ENCODE measurements at places on chromosomes 2 and 18.

DNA sequence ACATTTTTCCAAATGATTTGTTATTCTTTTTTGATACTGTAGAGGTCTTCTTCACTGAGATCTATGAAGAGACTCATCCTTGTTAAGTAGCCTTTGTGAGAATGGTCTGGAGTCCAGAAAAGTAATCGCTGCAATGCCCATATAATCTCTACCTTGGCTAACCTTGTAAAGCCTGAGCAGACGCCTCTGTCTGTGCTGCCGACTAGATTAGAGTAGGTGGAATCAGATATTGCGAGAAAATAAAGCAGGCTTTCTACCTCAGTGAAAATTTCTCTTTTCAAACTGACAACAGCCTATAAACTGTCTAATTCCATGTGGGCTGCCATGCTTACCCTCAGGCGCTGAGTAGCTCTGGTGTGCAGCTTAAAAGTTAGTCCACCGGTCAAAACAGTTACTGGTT, 17.5 kb upstream of the CERS6 start:
- no peak for DNase-seq

GRCh38 chr2:60586081-60586480, 32.6 kb upstream of the BCL11A start:
- no peak for DNase-seq

GRCh38 chr2:218051903-218052302, 17.1 kb upstream of the RUFY4 start:
- no peak for DNase-seq

GRCh38 chr2:232979871-232980461, 33.1 kb downstream of the NGEF start:
- DNase-seq: no peak

- DNase-seq: no peak
Observed at GRCh38 chr2:170408461-170409163, 230.7 kb downstream of the MYO3B start.

DNA sequence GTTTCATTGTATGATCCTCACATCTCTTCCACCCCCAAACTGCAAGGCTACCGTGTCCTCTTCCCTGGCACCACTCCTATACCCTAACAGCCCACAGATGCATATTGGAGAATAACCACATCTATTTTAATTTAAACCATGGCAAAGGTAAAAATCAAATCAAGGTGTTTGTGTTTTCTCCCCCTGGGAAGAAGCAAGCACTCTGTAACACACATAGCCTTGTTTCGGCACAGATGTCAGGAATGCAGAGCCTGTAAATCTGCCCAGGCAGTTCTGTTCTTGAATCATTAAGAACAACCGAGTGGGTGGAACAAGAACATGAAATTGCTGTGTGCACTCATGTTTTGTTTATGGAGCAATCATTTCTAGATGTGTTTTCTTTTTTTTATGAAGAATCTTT, 6.8 kb upstream of the COX7A2L start:
- DNase-seq: no peak

GRCh38 chr2:147311058-147311430, 533.8 kb upstream of the ACVR2A start:
- DNase-seq: no peak

GRCh38 chr2:26144031-26144430, 28.9 kb upstream of the GAREM2 start:
- no peak for DNase-seq

GRCh38 chr2:33762636-33763035, 163.5 kb upstream of the FAM98A start:
- no peak for DNase-seq

GRCh38 chr18:5455674-5456073, 88.1 kb downstream of the EPB41L3 start:
- no peak for DNase-seq

GRCh38 chr2:12424809-12425208, 291.9 kb upstream of the TRIB2 start:
- no peak for DNase-seq

- no peak for DNase-seq
Observed at GRCh38 chr18:57748770-57749603, 54.1 kb downstream of the ATP8B1 start.

GRCh38 chr18:44507729-44508325, 172.9 kb upstream of the SETBP1 start:
- no peak for DNase-seq

DNA sequence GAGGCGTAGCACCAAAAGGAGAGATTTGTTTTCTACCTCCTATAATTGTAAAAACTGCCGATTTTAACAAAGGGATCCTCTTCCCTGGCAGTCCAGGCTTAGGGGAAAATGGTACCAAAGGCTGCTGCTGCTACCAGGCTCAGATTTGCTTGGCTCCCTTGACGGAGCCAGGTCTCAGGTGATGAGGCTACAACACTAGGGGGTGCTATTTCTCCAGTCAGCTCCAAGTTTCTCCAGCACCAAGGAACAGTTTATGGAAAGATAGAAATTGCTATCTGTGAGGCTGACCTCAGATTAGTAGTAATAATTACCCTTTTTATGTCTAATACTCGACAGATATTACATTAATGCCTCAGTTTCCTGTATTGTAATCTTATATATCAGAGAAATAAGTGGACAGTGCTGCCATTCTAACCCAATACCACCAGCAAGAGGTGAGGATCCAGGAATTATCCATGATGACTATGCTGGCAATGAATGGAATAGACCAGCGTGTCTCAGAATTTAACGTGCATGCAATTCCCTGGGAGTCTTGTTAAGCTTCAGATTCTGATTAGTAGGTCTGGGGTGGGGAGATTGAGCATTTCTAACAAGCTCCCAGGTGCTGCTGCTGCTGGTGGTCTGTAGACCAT, 111.3 kb downstream of the ESCO1 start:
- no peak for DNase-seq
